Cortex of kidney (tissue), 1 donor: ENCODE measurements at places on chromosomes 7 and 10.

- no peak for DNase-seq
Measured at GRCh38 chr10:77004917-77005564, 632.6 kb downstream of the KCNMA1 start.

DNA sequence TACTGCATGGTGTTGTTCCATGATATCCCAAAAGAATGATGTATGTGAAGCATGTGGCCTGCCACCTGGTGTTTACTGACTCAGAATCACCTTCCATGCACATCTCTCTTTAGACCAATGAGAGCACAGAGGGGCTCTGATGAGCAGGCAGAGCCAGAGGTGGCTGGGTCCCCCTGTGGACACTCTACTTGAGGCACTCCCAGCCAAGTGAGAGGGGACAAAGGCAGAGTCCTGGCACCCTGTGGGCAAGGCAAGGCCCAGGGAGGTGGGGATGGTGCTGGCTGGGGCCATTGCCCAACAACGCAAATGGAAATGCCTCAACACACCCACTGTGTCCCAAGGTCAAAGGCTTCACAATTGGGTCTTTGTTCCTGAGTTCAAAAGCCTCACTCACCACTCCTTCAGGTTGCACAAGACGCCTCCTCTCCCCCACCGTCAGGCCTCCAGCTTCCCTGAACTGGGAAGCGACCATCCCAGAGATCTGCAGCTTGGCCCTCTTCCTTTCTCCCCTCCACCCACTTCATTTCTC lies 164.6 kb downstream of the NEURL1 start:
- no peak for DNase-seq

DNA sequence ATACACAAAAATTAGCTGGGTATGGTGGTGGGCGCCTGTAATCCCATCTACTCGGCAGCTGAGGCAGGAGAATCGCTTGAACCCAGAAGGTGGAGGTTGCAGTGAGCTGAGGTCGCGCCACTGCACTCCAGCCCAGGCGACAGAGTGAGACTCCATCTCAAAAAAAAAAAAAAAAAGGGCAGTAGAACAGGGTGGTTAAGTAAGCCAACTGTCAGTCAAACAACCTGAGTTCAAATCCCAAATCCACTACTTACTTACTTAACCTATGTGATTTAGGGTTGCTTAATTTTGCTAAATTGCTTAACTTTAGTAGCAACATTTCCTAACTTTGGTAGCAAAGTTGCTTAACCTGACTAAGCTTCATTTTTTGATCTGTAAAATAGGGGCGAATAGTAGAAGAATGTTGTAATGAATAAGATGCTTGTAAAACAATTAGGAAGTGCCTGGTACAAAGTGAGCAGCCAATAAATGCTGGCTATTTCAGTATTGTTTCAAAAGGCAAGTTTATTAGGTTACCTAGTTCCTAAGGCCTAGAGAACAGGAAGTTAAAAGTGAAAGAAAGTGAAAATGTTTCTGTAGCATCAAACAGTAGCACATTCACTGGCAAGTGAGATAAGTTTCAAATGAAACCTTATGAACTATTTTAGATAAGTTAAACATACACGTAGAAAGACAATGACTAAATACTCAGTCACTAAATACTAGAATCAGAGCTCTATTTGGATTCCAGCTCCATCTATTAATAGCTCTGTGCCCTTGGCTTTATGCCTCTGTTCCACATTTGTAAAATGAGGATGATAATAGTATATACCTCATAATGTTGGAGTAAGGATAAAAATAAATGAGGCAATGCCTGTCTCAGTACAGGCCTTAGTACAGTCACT lies 64.3 kb downstream of the HOXA1 start:
- DNase-seq: no peak

- DNase-seq: no peak
Measured at GRCh38 chr7:110573862-110574528, 516.9 kb upstream of the LRRN3 start.

- DNase-seq: no peak
Measured at GRCh38 chr10:86124734-86125133, 241.9 kb downstream of the GRID1 start.

DNA sequence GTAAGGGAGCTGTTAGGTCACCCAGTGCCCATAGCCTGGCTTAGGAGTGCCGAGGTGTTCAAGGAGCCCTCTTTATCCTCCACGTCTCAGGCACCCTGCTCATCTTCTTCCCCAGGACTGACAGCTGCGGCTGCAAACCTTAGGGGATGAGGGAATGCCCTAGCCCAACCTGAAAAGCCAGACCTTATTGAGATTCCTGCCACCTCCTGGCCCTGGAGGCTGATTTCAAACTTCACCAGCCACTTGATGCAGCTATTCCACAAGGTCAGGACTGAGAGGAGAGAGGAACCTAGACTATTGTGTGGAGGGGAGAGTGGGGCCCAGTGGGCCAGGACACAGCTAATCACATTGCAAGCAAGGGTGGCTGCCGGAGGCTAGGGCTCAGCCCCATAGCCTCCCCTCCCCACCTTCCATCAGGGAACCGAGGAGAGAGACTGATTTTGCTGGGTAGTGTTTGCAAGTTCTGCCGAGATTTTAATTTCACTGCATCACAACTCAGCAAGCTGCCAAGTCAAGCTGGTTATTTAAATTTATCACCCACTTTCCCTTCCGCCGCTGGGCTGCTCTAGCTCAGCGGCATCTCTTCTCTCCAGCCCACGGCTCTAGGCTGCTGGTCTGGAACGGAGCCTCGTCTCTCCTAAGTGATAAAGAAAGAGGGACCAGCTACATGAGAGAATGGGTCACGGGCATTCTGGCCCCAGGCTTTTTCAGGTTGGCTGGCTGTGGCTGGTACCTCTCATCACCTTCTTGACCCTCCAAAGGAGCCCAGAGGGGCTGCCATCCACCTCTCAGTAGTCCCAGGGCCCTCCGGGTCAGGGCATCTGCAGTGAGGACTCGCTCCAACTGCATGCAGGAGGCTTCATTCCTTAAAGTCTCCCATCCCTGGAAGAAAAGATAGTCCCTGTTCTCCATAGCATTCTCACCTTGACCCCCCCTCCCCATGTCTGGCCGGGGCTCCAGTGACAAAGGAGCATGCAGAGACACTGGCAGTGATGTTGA lies 66.7 kb downstream of the PAX2 start:
- DNase-seq: no peak

DNA sequence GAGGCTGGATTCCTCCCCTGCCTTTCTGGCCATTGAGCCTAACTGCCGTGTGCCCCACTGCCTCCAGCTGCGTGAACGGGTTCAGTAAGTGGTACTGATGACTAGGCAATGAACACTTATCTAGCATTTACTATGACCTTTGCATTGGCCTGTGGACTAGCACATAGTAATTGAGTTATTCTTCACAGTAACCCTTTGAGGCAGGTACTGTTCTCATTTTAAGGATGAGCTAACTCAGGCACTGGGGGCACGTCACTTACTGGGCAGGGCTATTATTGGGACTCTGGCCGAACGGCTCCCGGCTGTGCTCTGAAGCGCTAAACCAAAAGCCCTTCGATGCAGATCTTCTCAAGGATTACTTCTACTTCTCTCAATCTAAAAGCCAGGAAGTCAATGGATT lies 38.3 kb downstream of the WIPF3 start:
- DNase-seq: no peak

GRCh38 chr7:118918556-118918955 lies 694.1 kb downstream of the ANKRD7 start:
- no peak for DNase-seq

DNA sequence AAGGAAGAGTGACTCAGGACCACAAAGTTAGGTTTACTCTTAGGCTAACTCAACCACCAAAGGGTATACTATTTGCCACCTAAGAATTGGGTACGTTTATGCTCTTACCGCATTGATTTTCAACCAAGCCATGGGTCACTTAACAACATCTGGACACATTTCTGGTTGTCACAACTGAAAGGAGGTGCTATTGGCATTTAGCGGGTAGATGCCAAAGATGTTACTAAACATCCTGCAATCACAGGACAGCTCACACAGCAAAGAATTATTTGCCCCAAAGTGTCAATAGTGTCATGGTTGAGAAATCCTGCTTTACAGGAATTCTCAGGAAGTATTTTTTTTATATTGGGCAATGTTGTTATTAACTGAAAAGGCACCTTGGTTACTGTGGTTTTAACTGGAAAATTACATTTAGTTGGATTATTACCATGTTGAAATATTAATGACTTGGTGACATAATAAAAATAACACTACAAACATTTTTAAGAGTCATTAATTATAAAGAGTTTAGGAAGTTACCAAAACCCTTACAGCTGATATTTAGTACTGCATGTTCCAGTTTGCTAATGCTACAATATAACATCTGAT lies 185.0 kb upstream of the TMEM196 start:
- DNase-seq: no peak

DNA sequence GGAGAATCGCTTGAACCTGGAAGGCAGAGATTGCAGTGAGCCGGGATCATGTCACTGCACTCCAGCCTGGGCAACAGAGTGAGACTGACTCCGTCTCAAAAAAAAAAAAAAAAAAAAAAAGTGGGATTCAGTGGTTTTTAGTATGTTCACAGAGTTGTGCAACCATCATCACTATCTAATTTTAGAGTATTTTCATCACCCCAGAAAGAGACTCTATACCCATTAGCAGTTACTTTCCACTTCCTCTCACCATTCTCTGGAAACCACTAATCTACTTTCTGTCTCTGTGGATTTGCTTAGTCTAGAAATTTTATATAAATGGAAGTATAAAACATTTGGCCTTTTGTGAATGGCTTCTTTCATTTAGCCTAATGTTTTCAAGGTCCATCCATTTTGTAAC lies 113.4 kb downstream of the ST7 start:
- DNase-seq: no peak

DNA sequence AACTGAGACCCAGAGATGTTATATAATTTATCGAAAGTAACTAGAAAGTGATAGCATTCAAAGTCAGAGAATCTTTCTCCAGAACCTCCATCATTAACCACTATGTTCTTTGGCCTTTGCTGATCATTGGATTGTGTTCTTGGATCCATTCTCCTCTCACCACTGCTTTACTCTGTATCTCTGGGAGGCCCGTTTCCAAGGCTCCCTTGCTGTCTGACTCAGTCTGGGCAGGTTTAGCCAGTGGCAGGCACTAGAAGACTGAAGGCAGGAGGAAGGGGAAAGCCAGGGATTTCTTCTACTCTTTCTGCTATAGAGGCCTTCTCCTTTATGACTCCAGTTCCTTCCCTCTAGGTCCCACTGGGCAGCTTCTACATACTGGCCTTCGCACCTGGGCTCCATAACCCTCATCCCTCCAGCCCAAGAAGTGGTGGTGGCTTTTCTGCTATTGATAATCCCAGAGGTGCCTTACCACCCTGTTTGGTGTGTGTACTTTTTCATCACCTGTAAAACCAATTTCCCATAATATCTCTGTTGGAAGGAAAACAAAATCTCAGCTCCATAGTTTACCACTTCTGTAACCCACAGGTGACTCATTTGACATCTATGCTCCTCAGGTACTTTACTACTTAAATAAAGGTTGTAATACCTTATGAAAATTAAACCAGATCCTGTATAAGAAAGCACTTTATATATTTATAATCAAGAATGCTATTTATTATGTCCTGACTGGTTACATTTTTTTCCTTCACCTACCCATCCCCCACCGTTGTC lies 36.0 kb downstream of the BCAP29 start:
- DNase-seq: no peak

- DNase-seq: no peak
Measured at GRCh38 chr10:99172128-99172738, 63.4 kb downstream of the HPSE2 start.

DNA sequence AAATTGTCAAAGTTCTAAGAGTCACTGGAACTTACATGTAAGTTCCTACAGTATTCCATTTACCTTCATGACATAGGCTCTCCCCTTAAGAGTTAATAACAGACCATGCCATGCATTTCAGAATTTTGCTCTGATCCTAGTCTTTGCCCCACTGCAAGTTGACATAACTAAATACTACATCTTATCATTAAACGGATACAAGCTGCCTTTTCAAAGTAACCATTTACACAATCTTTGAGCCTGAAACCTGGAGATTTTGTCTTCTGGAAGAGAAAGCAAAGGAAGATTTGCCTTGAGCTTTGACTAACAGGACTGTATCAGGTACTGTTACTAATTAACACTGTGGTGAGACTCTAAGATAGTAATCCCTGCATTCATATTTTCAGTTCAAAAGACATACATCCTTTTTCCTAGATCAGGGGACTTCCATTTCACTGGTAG lies 9.3 kb upstream of the AKR1D1 start:
- DNase-seq: no peak

DNA sequence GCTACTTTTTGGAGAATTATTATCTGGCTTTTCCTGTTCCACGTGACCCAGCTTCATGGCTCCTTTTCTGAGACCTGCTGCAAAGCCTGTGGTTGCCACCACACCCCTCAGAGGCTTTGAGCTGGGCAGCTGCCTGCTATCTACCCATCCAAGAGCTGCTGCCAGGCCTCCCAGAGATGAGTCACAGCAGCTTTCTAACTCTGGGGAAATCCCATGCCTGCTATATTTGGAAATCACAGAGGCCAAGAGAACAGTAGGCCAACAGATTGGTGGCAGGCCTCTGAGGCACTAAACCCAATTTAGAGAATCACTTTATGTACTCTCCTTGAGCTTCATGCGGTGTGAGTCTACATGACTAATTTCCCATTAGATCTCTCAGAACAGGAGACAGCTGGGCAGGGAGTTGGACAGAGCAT lies 35.2 kb downstream of the SGCE start:
- DNase-seq: no peak

DNA sequence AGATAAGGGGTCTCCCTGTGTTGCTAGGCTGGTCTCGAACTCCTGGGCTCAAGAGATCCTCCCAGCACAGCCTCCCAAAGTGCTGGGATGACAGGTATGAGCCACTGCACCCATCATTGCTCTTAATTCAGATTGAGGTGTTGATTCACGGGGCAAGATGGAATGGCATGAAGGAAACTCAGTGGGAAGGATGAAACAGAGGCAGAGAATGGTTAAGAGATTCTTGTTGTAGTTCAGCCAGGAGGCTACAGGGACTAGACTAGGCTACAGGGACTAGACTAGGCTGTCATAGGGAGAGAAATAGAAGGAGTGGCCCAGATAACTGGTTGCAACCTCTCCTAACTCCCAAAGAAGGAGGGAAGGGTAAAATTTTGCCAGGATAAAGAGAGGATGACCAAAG lies 48.0 kb downstream of the THNSL1 start:
- no peak for DNase-seq

- no peak for DNase-seq
Measured at GRCh38 chr7:111892588-111892987, 313.6 kb downstream of the DOCK4 start.

- no peak for DNase-seq
Measured at GRCh38 chr10:14399641-14400040, 68.9 kb upstream of the FRMD4A start.

DNA sequence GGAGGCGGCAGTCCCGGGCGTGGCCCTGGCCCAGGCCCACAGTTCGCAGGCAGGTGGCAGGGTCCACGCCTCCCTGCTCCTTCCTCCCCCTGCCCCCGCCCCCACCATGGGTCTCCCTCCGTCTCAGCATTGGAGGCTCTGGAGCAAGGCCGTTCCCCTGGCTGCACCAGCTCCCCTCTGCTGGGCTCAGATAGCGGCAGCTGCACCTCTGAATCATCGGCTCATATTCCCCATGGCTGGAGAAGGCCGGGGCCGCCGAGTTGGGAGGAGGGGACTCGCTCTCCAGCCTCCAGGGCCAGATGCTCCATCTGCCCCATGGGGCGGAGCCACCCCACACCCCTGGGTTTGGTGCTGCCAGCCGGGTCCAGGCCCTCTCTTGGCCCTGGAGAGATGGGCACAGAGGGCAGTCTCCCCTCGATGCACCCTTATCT lies 145.0 kb downstream of the ELFN1 start:
- no peak for DNase-seq

GRCh38 chr10:112269266-112269665 lies 13.9 kb upstream of the TECTB start:
- no peak for DNase-seq
